GM12878 (cell line): ENCODE measurements at places on chromosomes 2 and 18. TPM values are rescaled to one million over a fixed set of nuclear protein-coding genes. Genes with fewer than 3 reads are reported as not detected.

DNA sequence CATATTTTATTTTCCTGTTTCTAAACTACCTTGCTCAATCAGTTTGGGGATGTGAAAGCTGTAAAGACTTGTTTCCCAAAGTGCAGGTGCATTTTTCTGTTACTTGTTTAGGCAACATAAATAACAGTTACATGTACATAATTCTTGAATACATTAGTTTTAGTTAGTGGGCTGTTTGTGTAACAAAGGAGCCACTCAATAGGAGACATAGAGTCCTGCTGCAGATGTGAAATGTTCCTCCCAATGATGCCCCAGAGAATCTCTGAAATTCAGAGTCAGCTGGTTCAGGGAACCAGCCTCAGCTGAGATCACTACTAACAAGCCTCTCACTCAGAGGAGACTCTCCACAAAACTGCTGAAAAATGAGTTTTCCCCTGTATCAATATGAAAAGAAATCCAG is 91.5 kb upstream of the TWSG1 start:
- H3K27me3 ChIP-seq = no peaks in the 10 kb centered on the region
- H3K27ac ChIP-seq = peak overlapping the region; percentile 38; the same call in 1 of the 2 replicates
- peaks cover 17% of the 10 kb centered on the region; the same call in 1 of the 2 replicates for H3K36me3 ChIP-seq
- no peaks in the 10 kb centered on the region for H3K4me1 ChIP-seq

- no peak for DNase-seq
- no peak overlapping the region for H3K4me3 ChIP-seq
- H3K4me1 ChIP-seq = no peaks in the 10 kb centered on the region
These were observed 241.6 kb downstream of the SEPTIN10 start for GRCh38 chr2:109372171-109372568.

DNA sequence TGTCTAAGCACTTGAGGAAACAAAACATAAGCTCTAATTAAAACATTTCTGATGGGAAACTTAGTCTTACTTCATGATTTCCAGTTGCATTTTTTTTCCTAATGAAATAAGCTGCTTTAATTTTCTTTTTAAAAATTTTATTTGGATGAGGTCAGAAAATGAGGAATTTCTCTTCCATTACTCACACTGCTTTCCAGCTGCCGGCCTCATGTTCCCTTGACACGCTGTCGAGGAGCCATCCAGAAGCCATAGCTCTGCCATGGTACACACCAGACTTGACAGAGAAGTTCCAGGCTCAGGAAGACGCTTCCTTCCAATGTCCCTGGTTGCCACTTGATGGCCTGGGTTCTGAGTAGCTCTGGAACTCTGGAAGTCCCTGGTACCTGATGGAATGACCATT is 12.1 kb upstream of the MAPRE2 start:
- DNase-seq = no peak
- H3K27ac ChIP-seq = no peak overlapping the region
- H3K4me3 ChIP-seq = no peak overlapping the region
- peaks cover 10% of the 10 kb centered on the region for H3K4me1 ChIP-seq
- no peaks in the 10 kb centered on the region for H3K36me3 ChIP-seq
- H3K27me3 ChIP-seq = no peaks in the 10 kb centered on the region

GRCh38 chr2:234098681-234099080 is 48.2 kb downstream of the SPP2 start:
- H3K4me3 ChIP-seq = no peak overlapping the region
- no peak for DNase-seq
- peaks cover 6% of the 10 kb centered on the region; the same call in 1 of the 2 replicates for H3K4me1 ChIP-seq
- H3K27ac ChIP-seq = no peak overlapping the region
- H3K27me3 ChIP-seq = no peaks in the 10 kb centered on the region

GRCh38 chr18:29164020-29164706 is 987.2 kb upstream of the CDH2 start:
- H3K4me1 ChIP-seq = no peaks in the 10 kb centered on the region
- no peaks in the 10 kb centered on the region for H3K27me3 ChIP-seq
- H3K4me3 ChIP-seq = no peak overlapping the region
- H3K27ac ChIP-seq = no peak overlapping the region
- no peak for DNase-seq
- H3K36me3 ChIP-seq = no peaks in the 10 kb centered on the region

- H3K4me3 ChIP-seq = no peak overlapping the region
- no peak for DNase-seq
- H3K27ac ChIP-seq = no peak overlapping the region
- H3K27me3 ChIP-seq = no peaks in the 10 kb centered on the region
- no peaks in the 10 kb centered on the region for H3K36me3 ChIP-seq
- H3K4me1 ChIP-seq = peaks cover 8% of the 10 kb centered on the region
These were observed 62.0 kb upstream of the TAF1B start for GRCh38 chr2:9781252-9781651.

DNA sequence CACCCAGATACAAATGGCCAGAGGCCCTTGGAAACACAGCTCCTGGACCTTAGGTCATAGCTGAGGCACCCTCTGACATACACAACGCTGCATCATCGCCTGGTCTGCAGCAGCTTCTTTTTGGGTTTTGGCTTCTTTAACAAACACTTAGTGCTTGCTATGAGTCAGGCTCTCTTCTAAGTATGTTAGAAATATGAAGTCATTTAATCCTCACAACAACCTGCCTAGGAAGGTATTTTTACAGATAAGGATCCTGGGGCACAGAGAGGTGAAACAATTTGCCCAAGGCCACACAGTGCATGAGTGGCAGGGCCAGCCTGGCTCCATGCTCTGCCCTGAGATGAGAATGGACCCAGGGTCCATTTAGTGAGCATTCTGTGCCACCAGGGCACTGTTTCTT is 96.6 kb downstream of the TMEM17 start:
- no peak overlapping the region for H3K4me3 ChIP-seq
- DNase-seq = no peak
- peaks cover 54% of the 10 kb centered on the region for H3K4me1 ChIP-seq
- no peaks in the 10 kb centered on the region for H3K27me3 ChIP-seq
- no peaks in the 10 kb centered on the region for H3K36me3 ChIP-seq

SERPINB10 gene
- total RNA-seq = 17.5 and 21.6 TPM in 2 replicates

FAP gene
- total RNA-seq = not detected in 2 replicates

DNA sequence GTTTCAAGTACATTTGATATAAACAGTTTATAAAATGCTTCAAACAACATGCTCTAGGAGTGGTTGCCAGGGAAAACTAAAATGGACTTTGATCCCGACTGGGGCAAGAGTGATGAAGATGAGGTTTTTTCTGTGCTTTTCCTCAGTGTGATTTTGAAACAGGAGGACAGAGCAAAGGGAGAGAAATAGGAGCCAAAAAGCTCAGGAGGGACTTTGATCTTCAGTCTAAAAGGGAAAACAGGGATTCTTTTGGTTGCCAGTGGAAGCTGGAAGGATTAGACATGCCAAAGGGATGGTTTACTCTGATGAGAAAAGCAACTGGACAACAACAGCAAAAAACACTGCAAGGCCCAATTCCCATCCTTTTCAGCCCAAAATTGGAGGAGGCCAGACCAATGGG is 95.5 kb downstream of the LTBP1 start:
- no peaks in the 10 kb centered on the region; the same call in 1 of the 2 replicates for H3K27me3 ChIP-seq
- H3K27ac ChIP-seq = no peak overlapping the region
- no peaks in the 10 kb centered on the region for H3K4me1 ChIP-seq

GRCh38 chr2:159555651-159556392 is 60.5 kb downstream of the BAZ2B start:
- H3K27me3 ChIP-seq = no peaks in the 10 kb centered on the region
- H3K4me1 ChIP-seq = no peaks in the 10 kb centered on the region
- no peaks in the 10 kb centered on the region for H3K36me3 ChIP-seq
- H3K4me3 ChIP-seq = no peak overlapping the region
- DNase-seq = no peak

SAG gene
- total RNA-seq = 0.69 TPM in 1 of 2 replicates, not detected in the other

DSG1 gene
- 2.8 and 3.9 TPM in 2 replicates for total RNA-seq

GRCh38 chr2:104433657-104434056 is 420.3 kb upstream of the POU3F3 start:
- H3K4me1 ChIP-seq = no peaks in the 10 kb centered on the region
- H3K36me3 ChIP-seq = no peaks in the 10 kb centered on the region
- H3K4me3 ChIP-seq = no peak overlapping the region
- no peak for DNase-seq

RPIA gene
- 42.0 and 44.2 TPM in 2 replicates for total RNA-seq

NR4A2 gene
- 1.4 TPM in 2 replicates for total RNA-seq

- no peak for DNase-seq
- H3K36me3 ChIP-seq = peaks cover 2% of the 10 kb centered on the region; the same call in 1 of the 2 replicates
- H3K4me1 ChIP-seq = peaks cover 44% of the 10 kb centered on the region
- no peak overlapping the region for H3K27ac ChIP-seq
These were observed 257.1 kb downstream of the PRKCE start for GRCh38 chr2:45908316-45909170.

AGFG1 gene
- 108 and 113 TPM in 2 replicates for total RNA-seq

DNA sequence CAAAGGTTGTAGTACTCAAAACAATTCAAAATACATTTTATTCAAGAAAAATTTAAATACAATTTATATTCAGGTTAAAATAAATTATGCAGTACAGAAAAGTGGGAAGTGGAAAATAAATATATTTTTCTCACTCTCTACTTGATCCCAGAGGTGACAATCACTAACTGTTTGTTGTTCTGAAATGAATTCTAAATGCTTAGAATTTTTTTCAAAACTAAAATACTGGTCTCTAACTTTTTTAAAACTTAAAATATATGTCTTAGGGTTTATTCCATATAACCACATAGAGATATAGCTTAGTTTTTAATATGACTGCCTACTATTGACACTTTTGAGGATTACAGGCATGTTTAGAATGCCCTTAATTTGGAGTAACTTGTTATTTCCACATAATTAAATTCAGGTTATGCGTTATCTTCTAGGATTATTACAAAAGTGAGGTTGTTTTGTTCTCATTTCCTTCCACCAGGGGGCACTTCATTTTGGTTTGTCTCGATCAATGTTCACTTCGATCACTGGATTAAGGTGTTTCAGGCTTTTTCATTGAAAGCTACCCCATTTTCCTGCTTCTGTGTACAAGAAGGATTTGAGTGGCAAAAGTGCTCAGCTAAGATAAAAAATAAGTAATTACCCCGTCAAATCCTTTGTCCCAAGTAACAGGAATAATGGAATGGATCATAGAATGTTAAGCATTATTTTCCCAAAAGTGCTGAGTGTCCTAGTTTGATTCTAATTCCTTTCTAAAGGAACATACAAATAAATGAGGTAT is 27.1 kb upstream of the TFPI start:
- no peaks in the 10 kb centered on the region for H3K36me3 ChIP-seq
- H3K27ac ChIP-seq = no peak overlapping the region
- H3K4me3 ChIP-seq = no peak overlapping the region
- H3K27me3 ChIP-seq = no peaks in the 10 kb centered on the region

DNA sequence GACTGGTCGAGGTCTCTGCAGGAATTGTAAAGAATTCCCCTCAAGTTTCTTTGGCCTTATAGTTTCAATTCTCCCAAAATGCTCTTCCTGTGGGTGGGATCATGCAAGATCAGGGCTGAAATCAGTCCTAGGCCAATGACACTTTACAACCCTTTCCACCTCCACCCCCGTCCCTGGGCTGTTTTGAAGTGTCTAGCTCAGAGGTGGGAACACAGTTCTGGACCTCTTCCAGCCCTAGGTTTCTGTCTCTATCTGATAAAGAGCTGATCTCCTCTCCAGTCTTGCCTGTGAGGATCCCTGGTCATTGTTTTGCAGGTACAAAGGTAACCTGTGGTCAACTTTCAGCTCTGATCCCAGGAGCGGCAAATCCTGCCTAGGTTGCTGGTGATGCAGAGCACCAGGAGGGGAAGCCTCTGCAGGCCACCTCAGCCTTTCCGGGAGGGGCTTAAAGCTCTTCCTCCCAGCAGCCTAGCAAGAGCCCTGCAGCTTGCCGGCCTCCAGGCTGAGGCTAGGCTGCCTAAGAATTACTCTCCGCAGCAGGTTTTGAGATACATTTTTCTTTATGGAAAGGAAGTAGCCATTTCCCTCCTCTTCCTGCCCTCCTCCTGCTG is 69.8 kb upstream of the WIPF1 start:
- H3K4me3 ChIP-seq = no peak overlapping the region
- H3K27ac ChIP-seq = no peak overlapping the region
- H3K4me1 ChIP-seq = peaks cover 4% of the 10 kb centered on the region

EGR4 gene
- total RNA-seq = 0.16 TPM in 1 of 2 replicates, not detected in the other

OR6B2 gene
- total RNA-seq = not detected in 2 replicates

- no peaks in the 10 kb centered on the region for H3K27me3 ChIP-seq
- no peaks in the 10 kb centered on the region for H3K4me1 ChIP-seq
- H3K36me3 ChIP-seq = peaks cover 12% of the 10 kb centered on the region; the same call in 1 of the 2 replicates
- H3K4me3 ChIP-seq = no peak overlapping the region
These were observed 77.9 kb downstream of the CABLES1 start for GRCh38 chr18:23213200-23213599.

DNA sequence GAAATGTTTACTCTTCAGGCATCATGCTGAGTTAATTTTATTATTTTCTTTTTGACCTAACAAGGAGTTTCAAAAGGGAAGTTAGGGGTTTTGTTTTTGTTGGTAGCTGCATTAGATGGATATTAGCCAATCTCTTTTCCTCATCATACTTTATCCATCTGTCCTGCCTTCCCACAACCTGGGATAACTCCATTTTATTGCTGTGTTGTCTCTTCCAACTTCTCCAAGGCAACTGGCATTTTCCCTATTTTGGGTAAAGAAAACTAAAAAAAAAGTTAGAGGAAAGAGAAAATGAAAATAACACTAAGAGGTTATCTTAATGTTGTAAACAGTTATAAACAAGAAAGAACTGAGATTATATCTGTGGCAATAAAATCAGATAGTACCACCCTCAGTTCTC is 147.0 kb downstream of the PID1 start:
- no peaks in the 10 kb centered on the region for H3K27me3 ChIP-seq
- no peak for DNase-seq
- H3K36me3 ChIP-seq = no peaks in the 10 kb centered on the region
- H3K27ac ChIP-seq = no peak overlapping the region

GRCh38 chr2:95073856-95074662 is 47.5 kb downstream of the MRPS5 start:
- DNase-seq = no peak
- no peak overlapping the region for H3K4me3 ChIP-seq
- H3K27ac ChIP-seq = no peak overlapping the region
- no peaks in the 10 kb centered on the region; the same call in 1 of the 2 replicates for H3K27me3 ChIP-seq

- DNase-seq = no peak
- no peak overlapping the region for H3K27ac ChIP-seq
- no peaks in the 10 kb centered on the region for H3K4me1 ChIP-seq
- H3K36me3 ChIP-seq = no peaks in the 10 kb centered on the region
- H3K4me3 ChIP-seq = no peak overlapping the region
- peaks cover 17% of the 10 kb centered on the region for H3K27me3 ChIP-seq
These were observed 805 bp downstream of the LIMS2 start for GRCh38 chr2:127674241-127675209.

ANKRD30BL gene
- 0.05 TPM in 1 of 2 replicates, not detected in the other for total RNA-seq

- H3K4me1 ChIP-seq = peaks cover 20% of the 10 kb centered on the region
- H3K27ac ChIP-seq = peak overlapping the region; percentile 46
- H3K4me3 ChIP-seq = no peak overlapping the region
- DNase-seq = no peak
These were observed 52.5 kb downstream of the USP40 start for GRCh38 chr2:233513953-233514655.

VIT gene
- not detected in 2 replicates for total RNA-seq

MATN3 gene
- total RNA-seq = not detected in 2 replicates
